Left colon (tissue), 2 donors: ENCODE measurements at places on chromosomes 3 and 15. TPM values are rescaled to one million over a fixed set of nuclear protein-coding genes. Genes with fewer than 3 reads are reported as not detected.

DNA sequence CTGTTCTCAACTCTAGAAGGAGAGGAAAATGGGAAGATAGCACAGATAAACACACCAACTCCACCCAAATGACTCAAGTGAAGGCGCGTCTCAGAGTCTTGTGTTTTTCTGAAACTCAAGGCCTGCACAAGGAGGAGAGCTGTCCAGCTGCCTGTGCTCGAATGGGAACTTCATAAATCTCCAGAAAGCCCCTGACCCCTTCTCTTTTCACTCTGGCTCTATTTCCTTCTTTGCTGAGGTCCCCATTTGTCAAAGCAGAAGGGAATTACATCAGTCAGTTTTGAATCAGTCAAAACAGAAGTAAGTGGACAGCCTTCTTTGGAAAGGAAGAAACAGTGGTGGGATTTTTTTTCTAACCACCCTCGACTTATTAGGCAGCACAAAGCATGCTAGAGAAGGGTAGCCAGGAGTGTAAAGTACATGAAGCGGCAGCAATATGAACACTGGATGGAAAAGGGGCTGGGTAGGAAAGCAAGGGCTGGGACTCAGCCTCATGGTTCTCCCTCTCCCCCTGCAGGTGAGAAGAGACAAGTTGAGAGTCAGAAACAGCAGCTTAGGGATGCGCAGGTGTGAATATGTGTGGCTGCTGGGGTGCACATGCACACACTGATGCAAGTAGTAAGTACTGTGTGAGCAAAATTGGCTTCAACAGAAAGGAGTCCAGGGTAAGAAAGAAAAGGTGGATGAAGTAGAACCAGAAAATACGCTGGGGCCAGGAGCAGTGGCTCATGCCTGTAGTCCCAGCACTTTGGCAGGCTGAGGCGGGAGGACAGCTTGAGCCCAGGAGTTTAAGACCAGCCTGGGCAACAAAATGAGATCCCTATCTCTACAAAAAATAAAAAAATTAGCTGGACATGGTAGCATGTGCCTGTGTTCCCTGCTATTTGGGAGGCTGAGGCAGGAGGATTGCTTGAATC, 36.6 kb upstream of the MAGEF1 start:
- DNase-seq: no peak

CCNDBP1 gene
- total RNA-seq: 49.3 TPM

GRCh38 chr3:136885357-136886213, 23.6 kb downstream of the NCK1 start:
- DNase-seq: no peak

GRCh38 chr3:15654891-15655290, 53.3 kb downstream of the BTD start:
- no peak for DNase-seq

GRCh38 chr3:13145826-13146642, 72.8 kb upstream of the IQSEC1 start:
- no peak for DNase-seq

DNA sequence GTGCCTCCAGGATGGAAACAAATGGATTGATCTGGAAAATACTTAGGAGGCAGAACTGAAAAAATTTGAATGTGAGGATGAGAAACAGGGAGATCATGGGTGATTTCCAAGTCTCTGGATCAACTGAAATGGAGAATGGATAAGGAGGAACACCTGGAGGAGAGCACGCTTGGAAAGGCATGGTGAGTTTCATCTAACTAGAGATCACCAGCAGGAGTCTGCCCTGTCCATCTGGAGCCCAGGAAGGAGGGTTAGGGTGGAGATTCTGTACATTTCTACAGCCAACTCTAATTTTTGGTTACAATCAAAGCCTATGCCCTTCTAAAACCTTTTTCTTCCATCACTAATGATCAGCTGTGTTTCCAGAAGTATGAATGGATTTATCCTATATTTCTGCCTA, 995.9 kb upstream of the CFAP20DC start:
- DNase-seq: no peak

GPR62 gene
- not detected for total RNA-seq

- no peak for DNase-seq
Measured at GRCh38 chr3:193214445-193214844, 26.6 kb upstream of the PLAAT1 start.
